ENCODE measurements at places on chromosomes 3 and 15. TPM values are rescaled to one million over a fixed set of nuclear protein-coding genes. Genes with fewer than 3 reads are reported as not detected.

The MINDY4B gene
- total RNA-seq: not detected

The TMEM212 gene
- total RNA-seq: not detected

The ACAD9 gene
- total RNA-seq: 32.8 TPM

The ZNF385D gene
- total RNA-seq: 1.2 TPM

The MNS1 gene
- 0.30 TPM for total RNA-seq

The MUC20 gene
- total RNA-seq: 0.20 TPM

The TM6SF1 gene
- 0.83 TPM for total RNA-seq

The TLR9 gene
- total RNA-seq: 0.23 TPM

The ADAMTSL3 gene
- 1.6 TPM for total RNA-seq

The KCNH8 gene
- total RNA-seq: not detected

The CHRFAM7A gene
- total RNA-seq: 1.5 TPM

The LRRC34 gene
- total RNA-seq: 1.8 TPM

The ISLR gene
- total RNA-seq: 134 TPM

The SLCO3A1 gene
- 5.7 TPM for total RNA-seq

The PRSS50 gene
- total RNA-seq: not detected

The SPATA12 gene
- total RNA-seq: not detected

The MESP2 gene
- 0.66 TPM for total RNA-seq

The SH3GL3 gene
- total RNA-seq: 0.07 TPM

The TRIM42 gene
- not detected for total RNA-seq

The FILIP1L gene
- total RNA-seq: 23.8 TPM

The GHSR gene
- total RNA-seq: not detected

The RETNLB gene
- total RNA-seq: not detected

The CELSR3 gene
- total RNA-seq: 0.91 TPM

The PLSCR4 gene
- 119 TPM for total RNA-seq

The TOP2B gene
- total RNA-seq: 81.7 TPM

The COL6A5 gene
- total RNA-seq: not detected

The HES1 gene
- 7.9 TPM for total RNA-seq

The ANKRD34C gene
- not detected for total RNA-seq

The SCN11A gene
- under 0.01 TPM for total RNA-seq

The LRRC31 gene
- total RNA-seq: not detected

The CIDEC gene
- total RNA-seq: not detected

The GOLGA8A gene
- total RNA-seq: 20.2 TPM
